ENCODE measurements at places on chromosomes 6 and 20.

- DNase-seq = no peak
Measured at GRCh38 chr6:139699335-139699734, 324.9 kb upstream of the CITED2 start.

DNA sequence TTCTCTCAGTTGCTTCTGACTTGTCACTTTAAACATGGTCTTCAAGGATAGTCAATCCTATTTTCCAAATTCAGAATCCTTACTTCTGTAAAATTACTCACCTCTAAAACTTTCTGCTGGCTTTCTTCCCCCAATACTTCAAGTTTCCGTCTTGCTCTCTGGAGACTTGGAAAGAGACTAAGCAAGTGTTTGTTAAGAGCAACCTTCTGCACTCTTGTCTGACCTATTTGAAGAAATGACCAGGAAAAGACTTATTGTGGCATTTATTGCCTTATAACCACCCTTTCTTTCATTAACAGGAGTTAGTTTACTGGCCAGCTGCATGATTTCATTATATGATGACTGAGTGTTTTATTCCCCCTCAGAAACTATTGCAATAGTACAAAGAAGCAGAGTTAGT is 181.0 kb downstream of the TBC1D7 start:
- DNase-seq = no peak

- no peak for DNase-seq
Measured at GRCh38 chr20:57772349-57772964, 62.6 kb upstream of the PMEPA1 start.

- DNase-seq = peak; percentile 28
Measured at GRCh38 chr20:7859356-7859802, 80.9 kb downstream of the HAO1 start.

- no peak for DNase-seq
Measured at GRCh38 chr6:133891927-133892812, 3.3 kb downstream of the TCF21 start.

Measured in inflammatory macrophage (primary cell).